ENCODE measurements at places on chromosomes 2 and 18. TPM values are rescaled to one million over a fixed set of nuclear protein-coding genes. Genes with fewer than 3 reads are reported as not detected.

The ARMC9 gene
- 17.6 TPM for polyA plus RNA-seq

GRCh38 chr2:138071720-138072719 lies 107.7 kb downstream of the HNMT start:
- H3K27ac ChIP-seq: no peak overlapping the region
- H3K4me3 ChIP-seq: no peak overlapping the region
- no peaks in the 10 kb centered on the region for H3K36me3 ChIP-seq
- no peaks in the 10 kb centered on the region for H3K4me1 ChIP-seq
- no peak for DNase-seq

DNA sequence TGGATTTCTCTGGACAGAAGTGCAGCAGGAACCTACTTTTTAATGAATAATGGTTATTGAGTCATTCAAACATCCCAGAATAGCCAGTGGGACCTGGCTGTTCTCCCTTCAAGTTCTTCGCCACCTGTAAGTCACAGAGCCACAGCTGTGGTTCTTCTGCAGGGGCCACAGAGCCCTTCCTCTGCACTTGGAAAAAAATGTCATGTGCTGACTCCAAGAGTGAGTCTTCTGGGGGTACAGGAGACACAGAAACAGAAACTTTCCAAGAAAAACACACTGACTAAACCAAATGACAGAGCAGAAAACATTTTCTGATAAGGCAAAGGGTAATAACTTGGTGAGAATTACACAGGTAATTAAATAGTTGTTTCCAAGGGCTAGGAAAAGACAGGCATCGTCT lies 68.7 kb upstream of the FN1 start:
- no peaks in the 10 kb centered on the region for H3K4me1 ChIP-seq
- no peaks in the 10 kb centered on the region for H3K36me3 ChIP-seq
- H3K27me3 ChIP-seq: no peaks in the 10 kb centered on the region
- no peak overlapping the region for H3K4me3 ChIP-seq
- no peak overlapping the region for H3K27ac ChIP-seq

- DNase-seq: no peak
- H3K27me3 ChIP-seq: no peaks in the 10 kb centered on the region
- H3K36me3 ChIP-seq: no peaks in the 10 kb centered on the region
- H3K4me1 ChIP-seq: no peaks in the 10 kb centered on the region
- no peak overlapping the region for H3K4me3 ChIP-seq
Observed at GRCh38 chr2:29187926-29188325, 72.7 kb downstream of the CLIP4 start.

The HOXD1 gene
- polyA plus RNA-seq: 0.03 TPM

GRCh38 chr18:21704603-21705364 lies at the start of gene ABHD3:
Gene ABHD3, minus strand, starts transcription at chr18:21704774. Its CDS starts 109 bp downstream, at chr18:21704665.
- H3K4me1 ChIP-seq: peaks cover 2% of the 10 kb centered on the region
- peak within 1 kb of the TSS; percentile 62 for H3K27ac ChIP-seq
- H3K36me3 ChIP-seq: peaks cover 7% of the 10 kb centered on the region
- DNase-seq: peak; percentile 76

The BCL2 gene
- polyA plus RNA-seq: 0.75 TPM

The OXER1 gene
- polyA plus RNA-seq: 2.9 TPM

- peak; percentile 13 for DNase-seq
- H3K27me3 ChIP-seq: no peaks in the 10 kb centered on the region
- H3K27ac ChIP-seq: no peak overlapping the region
- H3K36me3 ChIP-seq: no peaks in the 10 kb centered on the region
Observed at GRCh38 chr2:182907081-182907830, 40.8 kb upstream of the FRZB start.
